ENCODE measurements at places on chromosomes 6 and 20. TPM values are rescaled to one million over a fixed set of nuclear protein-coding genes. Genes with fewer than 3 reads are reported as not detected.

DNA sequence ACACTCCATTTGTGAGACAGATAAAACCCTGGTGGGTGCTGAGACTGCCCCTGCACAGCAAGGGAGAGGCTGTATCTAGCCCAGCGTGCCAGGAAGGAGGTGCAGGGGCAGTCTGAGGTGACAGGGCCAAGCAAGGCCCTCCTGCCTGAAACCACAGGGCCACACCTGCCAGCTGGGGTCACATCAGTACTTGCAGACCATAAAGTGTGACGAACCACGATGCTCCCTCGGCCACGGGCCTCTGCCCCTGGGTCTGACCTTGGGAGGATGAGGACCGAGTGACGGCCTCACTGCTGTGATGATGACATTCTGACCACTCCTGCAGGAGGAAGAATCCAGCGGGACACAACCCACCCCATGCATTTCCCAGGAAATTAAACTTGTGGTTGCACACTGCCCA lies 75.1 kb downstream of the NINL start:
- no peaks in the 10 kb centered on the region for H3K4me1 ChIP-seq
- no peaks in the 10 kb centered on the region for H3K27me3 ChIP-seq
- H3K4me3 ChIP-seq: no peak overlapping the region
- DNase-seq: no peak
- no peak overlapping the region for H3K27ac ChIP-seq

GRCh38 chr6:137291441-137291840 lies 72.3 kb upstream of the IFNGR1 start:
- H3K27ac ChIP-seq: no peak overlapping the region
- no peaks in the 10 kb centered on the region for H3K27me3 ChIP-seq
- no peak overlapping the region for H3K4me3 ChIP-seq
- H3K36me3 ChIP-seq: no peaks in the 10 kb centered on the region

- H3K36me3 ChIP-seq: no peaks in the 10 kb centered on the region
- H3K27me3 ChIP-seq: no peaks in the 10 kb centered on the region
- no peak overlapping the region for H3K4me3 ChIP-seq
- no peak overlapping the region for H3K27ac ChIP-seq
- no peaks in the 10 kb centered on the region for H3K4me1 ChIP-seq
- DNase-seq: no peak
These were observed 6.2 kb upstream of the HNF4A start for GRCh38 chr20:44349349-44349748.

DNA sequence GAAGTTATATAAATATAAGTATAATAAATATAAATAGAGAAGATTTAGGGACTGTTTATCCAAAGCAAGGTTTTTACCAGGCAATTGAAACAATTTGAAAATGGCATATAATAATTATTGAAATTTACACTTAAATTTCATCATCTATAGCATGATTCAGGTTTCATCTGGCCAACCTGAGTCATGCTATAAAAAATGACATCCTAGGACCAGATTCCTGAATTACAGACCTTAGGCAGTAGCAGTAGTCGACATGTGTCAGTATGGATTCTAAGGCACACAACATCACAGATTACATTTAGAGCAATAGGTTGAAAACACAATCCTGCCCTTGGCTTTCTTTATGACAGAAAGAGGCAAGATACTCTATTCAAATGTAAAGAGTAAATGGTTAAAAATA lies 592.3 kb downstream of the PHF3 start:
- no peaks in the 10 kb centered on the region for H3K36me3 ChIP-seq
- no peak for DNase-seq
- H3K4me3 ChIP-seq: no peak overlapping the region
- no peaks in the 10 kb centered on the region for H3K4me1 ChIP-seq
- H3K27me3 ChIP-seq: no peaks in the 10 kb centered on the region

- H3K36me3 ChIP-seq: no peaks in the 10 kb centered on the region
- no peaks in the 10 kb centered on the region for H3K27me3 ChIP-seq
- H3K27ac ChIP-seq: peak overlapping the region; percentile 56
- peaks cover 25% of the 10 kb centered on the region for H3K4me1 ChIP-seq
- DNase-seq: no peak
These were observed 1.6 kb upstream of the PTGIS start for GRCh38 chr20:49569411-49570115.

- no peak overlapping the region for H3K27ac ChIP-seq
- DNase-seq: no peak
- no peaks in the 10 kb centered on the region for H3K36me3 ChIP-seq
- peaks cover 31% of the 10 kb centered on the region for H3K27me3 ChIP-seq
- no peaks in the 10 kb centered on the region for H3K4me1 ChIP-seq
These were observed 7.2 kb downstream of the SSTR4 start for GRCh38 chr20:23042270-23042669.

GRCh38 chr6:72032086-72032485 lies 145.7 kb downstream of the RIMS1 start:
- no peak overlapping the region for H3K4me3 ChIP-seq
- H3K27me3 ChIP-seq: no peaks in the 10 kb centered on the region
- no peak for DNase-seq
- no peak overlapping the region for H3K27ac ChIP-seq

- no peak overlapping the region for H3K27ac ChIP-seq
- H3K4me1 ChIP-seq: peaks cover 9% of the 10 kb centered on the region
- no peak overlapping the region for H3K4me3 ChIP-seq
- no peaks in the 10 kb centered on the region for H3K36me3 ChIP-seq
These were observed 78.6 kb upstream of the NAA20 start for GRCh38 chr20:19938421-19939090.

DNA sequence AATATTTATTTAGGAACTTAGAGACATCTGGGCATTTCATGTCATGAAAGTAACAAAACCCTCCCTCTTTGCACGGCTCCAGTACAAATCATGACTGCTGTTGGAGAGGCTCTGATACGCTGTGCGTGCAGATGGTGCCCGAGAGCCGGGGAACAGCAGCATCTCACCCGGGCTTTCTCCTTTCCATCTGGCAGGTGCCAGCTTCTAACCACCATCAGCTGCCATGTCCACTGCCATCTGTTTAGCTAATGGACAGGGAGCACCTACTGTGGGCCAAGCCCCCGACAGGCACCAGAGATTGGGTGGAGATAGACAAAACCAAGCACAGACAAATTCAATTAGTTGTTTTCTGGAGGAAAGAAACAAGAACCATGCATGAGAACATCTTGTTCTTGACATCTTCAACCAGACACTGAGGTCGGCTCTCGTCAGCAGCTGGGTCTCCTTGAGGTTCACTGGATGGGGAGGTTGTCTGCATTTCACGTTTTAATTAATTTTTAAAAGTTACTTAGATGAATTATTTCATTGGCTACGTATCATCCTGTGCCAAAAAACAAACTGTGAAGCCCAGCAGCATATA lies 323.7 kb downstream of the THBS2 start:
- no peak for DNase-seq
- H3K4me1 ChIP-seq: no peaks in the 10 kb centered on the region
- no peak overlapping the region for H3K27ac ChIP-seq
- H3K27me3 ChIP-seq: no peaks in the 10 kb centered on the region
- H3K36me3 ChIP-seq: no peaks in the 10 kb centered on the region

DNA sequence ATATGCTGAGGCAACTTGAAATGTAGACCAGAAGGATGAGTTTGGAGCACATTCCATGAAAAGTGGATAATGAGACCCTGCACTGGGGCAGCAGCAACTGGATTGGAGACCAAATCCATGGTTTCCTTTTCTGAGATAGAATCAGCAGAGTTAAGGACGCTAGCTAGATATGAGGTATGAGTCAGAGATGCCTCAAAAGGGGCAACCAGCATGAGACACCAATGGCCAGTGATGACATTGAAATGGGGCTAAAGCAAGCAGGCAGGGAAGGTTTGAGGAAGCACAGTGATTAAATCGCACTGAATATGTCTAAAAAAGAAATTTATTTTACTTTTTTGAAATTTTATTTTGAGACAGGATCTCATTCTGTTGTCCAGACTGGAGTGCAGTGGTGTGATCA lies 802.4 kb downstream of the TFAP2A start:
- H3K27me3 ChIP-seq: no peaks in the 10 kb centered on the region
- H3K27ac ChIP-seq: no peak overlapping the region
- no peaks in the 10 kb centered on the region for H3K36me3 ChIP-seq

- no peak for DNase-seq
- H3K36me3 ChIP-seq: peaks cover 5% of the 10 kb centered on the region
- H3K4me1 ChIP-seq: peaks cover 31% of the 10 kb centered on the region
- H3K27ac ChIP-seq: no peak overlapping the region
These were observed 3.8 kb downstream of the NFKBIE start for GRCh38 chr6:44261581-44261980.

DNA sequence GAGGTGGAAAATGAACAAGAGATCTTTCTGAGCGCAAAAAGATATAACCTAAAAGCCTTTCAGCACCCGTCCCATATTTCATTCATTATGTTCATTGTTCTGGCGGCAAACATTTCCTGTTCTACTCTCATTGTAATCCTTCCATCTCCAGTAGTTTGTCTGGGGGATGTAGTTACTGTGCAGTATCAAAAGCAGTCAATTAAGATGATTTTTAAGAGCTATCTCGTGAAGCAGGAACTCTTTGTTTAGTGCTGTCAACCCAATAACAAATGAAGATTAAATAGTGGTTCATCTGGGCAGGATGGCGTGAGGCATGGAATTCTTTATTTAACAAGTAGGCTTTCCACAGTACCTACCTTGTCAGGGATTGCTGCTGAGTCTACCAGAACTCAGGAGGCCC lies 876.7 kb downstream of the HACE1 start:
- H3K27me3 ChIP-seq: no peaks in the 10 kb centered on the region
- no peaks in the 10 kb centered on the region for H3K4me1 ChIP-seq
- DNase-seq: no peak
- no peak overlapping the region for H3K27ac ChIP-seq

DNA sequence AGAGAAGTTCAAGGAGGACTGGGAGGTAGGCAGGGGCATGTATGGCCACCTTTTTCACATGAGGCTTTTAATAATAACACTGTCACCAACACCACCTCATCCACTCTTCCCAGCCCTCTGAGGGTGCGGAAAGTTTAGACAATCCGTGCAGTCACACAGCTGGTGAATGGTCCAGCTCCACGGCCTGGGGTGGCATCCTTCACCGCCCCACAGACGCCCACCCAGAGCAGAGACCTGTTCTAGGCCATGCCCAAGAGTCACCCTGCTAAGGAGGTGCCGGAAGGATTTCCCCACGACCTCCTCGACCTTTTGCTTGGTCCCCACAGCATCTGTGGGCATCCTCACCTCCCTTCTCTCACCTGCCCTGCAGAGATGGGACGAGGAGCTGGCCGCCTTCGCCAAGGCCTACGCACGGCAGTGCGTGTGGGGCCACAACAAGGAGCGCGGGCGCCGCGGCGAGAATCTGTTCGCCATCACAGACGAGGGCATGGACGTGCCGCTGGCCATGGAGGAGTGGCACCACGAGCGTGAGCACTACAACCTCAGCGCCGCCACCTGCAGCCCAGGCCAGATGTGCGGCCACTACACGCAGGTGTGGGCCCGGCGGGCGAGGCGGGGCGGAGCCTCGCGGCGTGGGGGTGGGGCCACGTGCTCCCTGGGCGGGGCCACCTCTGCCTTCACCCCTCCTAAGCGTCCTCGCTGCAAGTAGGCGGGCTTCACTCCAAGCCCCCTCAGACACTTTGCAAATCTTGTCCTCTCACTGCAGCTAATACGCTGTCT lies 4.4 kb downstream of the PI16 start:
- DNase-seq: no peak
- no peak overlapping the region for H3K27ac ChIP-seq
- no peaks in the 10 kb centered on the region for H3K36me3 ChIP-seq

DNA sequence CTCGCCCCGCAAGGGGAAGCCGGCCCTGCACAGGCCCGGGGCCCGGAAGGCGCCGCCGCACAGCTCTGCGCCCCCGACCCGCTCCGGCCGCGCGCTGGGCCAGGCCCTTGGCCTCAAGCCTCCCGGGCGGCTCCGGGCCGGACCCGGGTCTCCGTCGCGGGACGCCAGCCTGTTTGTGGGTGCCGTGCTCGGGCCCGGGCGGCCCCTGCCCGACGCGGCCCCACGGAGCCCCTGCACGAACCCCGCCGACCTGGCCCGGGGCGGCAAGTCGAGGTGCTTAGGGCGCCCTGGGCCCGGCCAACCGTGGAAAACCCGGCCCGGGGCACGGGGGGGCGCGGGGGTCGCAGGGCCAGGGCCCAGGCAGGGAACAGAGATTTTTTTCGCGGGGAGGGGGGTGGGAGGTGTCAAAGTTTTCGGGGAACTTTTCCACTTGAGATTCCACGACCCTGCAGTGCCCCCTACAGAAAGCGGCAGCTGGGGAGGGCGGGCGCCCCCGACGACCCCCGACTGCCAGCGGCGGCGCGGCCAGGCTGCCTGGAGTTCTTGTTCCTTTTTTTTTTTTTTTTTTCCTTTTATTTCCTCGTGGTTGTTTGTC lies 805 bp upstream of the STX16 start:
- peak overlapping the region; percentile 97 for H3K4me3 ChIP-seq

DNA sequence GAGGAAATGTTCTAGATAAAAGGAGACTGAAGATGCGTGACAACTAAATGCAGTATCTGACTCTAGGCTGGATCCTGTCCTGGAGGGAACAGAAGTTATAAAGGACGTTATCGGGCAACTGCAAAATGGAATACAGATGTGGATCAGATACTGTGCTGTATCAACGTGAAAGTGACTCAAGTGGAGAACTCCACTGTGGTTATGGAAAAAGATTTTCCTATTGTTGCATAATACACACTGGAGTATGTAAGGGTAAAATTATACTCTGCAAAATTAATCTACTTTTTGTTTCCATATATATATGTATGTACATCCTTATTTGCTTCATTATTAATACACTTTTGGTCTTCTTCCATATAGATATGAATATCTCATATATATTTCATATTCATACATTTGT lies 654.0 kb downstream of the QKI start:
- H3K27me3 ChIP-seq: no peaks in the 10 kb centered on the region
- DNase-seq: no peak
- H3K36me3 ChIP-seq: no peaks in the 10 kb centered on the region
- no peaks in the 10 kb centered on the region for H3K4me1 ChIP-seq
- H3K4me3 ChIP-seq: no peak overlapping the region

GRCh38 chr6:148247386-148248063 lies 95.1 kb upstream of the SASH1 start:
- no peaks in the 10 kb centered on the region for H3K27me3 ChIP-seq
- H3K4me1 ChIP-seq: no peaks in the 10 kb centered on the region
- no peak overlapping the region for H3K27ac ChIP-seq
- no peak overlapping the region for H3K4me3 ChIP-seq
- DNase-seq: no peak

- no peaks in the 10 kb centered on the region for H3K36me3 ChIP-seq
- no peak overlapping the region for H3K4me3 ChIP-seq
- no peak for DNase-seq
- H3K27ac ChIP-seq: no peak overlapping the region
- no peaks in the 10 kb centered on the region for H3K4me1 ChIP-seq
- H3K27me3 ChIP-seq: no peaks in the 10 kb centered on the region
These were observed 206.0 kb downstream of the EYS start for GRCh38 chr6:65501045-65501444.

Gene TFAP2D
- total RNA-seq: not detected

Gene LY6G6C
- total RNA-seq: 0.23 TPM

Gene SLC17A1
- total RNA-seq: not detected

Gene VGLL2
- not detected for total RNA-seq

Gene CDH4
- not detected for total RNA-seq

Gene NT5E
- total RNA-seq: 58.4 TPM

Gene SIGLEC1
- total RNA-seq: 0.03 TPM

Gene OR2H2
- not detected for total RNA-seq

Gene HCK
- total RNA-seq: 0.98 TPM

Gene DDX43
- 24.9 TPM for total RNA-seq

Measured in Panc1 (cell line).